ENCODE measurements at places on chromosomes 13 and 19.

DNA sequence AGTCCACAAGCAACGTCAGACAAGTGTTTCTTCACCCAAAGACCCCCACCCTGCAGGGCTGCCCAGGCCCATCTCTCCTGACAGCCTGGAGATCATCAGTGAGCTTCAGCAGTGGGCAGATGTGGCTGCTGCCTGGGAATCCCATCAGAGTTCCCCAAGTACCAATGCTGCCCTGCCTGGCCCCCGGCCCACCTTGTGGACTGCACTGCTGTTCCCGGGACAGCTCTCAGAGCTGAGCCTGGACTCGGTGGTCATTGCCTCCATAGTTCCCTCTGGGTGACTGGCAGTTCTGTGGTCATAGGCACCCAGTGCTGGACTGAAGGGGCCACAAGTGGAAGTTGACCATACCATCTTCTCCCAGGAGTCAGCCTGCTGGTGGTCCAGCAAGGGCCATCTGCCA is 24.5 kb upstream of the ZNF492 start:
- DNase-seq, result no peak

GRCh38 chr13:29498426-29499040 is 97.0 kb downstream of the SLC7A1 start:
- DNase-seq, result no peak

GRCh38 chr19:679418-680286 is 3.5 kb downstream of the FSTL3 start:
- DNase-seq, result peak; percentile 84

DNA sequence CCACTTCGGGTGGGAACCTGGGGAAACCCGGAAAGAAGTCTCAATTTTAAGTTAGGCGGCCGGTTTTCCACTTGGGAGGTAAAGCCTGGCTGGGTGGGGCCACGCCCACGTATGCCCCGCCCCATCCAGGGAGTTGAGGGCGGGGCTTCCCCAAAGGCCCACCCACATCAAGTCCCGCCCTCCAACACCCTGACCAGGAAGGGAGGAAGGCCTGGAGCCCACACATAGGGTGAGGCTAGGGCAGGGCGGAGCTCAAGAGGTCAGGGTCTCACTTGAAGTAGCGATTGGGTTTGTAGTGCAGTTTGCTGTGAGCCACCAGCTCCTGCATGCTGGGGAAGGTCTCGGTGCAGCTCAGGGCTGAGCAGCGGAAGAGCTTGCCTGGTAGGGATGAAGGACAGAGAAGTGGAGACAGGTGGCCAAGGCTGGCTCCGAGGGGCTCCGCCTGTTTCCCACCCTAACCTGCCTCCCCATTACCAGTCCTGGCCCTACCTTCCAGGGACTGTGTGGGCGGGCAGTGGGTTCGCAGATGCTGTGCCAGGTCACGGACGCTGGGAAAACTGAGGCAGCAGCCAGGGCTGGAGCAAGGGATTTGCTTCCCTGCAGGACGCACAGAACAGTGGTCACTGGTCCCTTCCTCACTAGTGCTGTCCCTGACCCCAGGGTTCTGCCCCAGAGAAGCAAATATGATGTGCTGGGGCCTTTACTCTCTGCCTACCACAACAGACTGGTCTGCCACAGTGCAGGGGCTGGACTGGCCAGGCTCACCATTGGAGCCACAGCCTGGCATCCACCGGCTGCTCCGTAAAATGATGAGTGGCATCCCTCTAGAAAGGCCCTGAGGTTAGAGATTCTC is 1.6 kb downstream of the ZNF414 start:
- peak; percentile 31 for DNase-seq

GRCh38 chr19:55605637-55606470 is at the start of gene ZNF865:
Gene ZNF865 (plus strand): TSS chr19:55605647. CDS start chr19:55613619, 7,972 bp downstream.
- DNase-seq, result peak; percentile 84

GRCh38 chr19:39160889-39161672 is 35.5 kb downstream of the PAK4 start:
- peak; percentile 90 for DNase-seq

- no peak for DNase-seq
Measured at GRCh38 chr19:23436318-23436717, 41.0 kb upstream of the ZNF91 start.

DNA sequence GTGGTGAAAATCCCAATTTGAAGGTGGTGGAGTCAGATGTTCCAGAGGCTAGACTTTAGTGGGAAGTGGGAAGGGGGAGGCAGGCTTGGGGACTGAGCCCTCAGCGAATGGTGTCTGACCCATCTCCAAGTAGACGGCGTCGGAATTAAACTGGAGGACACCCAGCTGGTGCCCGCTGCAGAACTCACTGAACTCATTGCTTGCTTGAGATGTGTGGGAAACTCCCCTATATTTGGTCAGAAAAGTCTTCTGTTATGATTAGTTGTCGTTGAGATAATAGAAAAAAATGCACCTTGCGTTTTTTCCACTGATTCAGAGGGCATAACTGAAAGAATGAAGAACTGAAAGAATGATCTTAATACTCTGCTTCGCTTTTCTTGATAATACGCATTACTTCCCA is 871 bp upstream of the ZNF583 start:
- no peak for DNase-seq

DNA sequence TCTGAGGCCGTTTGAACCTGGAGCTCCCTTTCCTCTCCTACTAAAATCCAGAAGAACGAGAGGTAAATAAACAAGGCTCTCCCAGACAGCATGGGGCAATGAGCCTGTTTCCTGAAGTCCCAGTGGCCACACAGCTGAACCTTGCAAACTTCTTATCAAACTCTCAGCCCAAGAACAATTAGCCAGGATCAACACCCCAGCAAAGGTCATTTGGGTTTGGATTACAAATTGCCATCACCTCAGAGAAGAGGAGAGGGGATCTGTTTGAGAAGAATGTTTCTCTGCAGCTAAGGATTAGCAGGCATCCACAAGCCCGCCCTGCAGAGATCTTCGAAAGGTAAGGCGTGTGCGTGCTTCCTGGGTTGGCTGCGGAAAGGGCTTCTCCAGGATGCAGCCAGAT is 201.9 kb upstream of the SOX1 start:
- no peak for DNase-seq

- DNase-seq, result no peak
Measured at GRCh38 chr19:45160870-45161737, at the start of gene NKPD1. Gene NKPD1 (minus strand): TSS chr19:45160982. CDS start chr19:45160150, 832 bp downstream.

DNA sequence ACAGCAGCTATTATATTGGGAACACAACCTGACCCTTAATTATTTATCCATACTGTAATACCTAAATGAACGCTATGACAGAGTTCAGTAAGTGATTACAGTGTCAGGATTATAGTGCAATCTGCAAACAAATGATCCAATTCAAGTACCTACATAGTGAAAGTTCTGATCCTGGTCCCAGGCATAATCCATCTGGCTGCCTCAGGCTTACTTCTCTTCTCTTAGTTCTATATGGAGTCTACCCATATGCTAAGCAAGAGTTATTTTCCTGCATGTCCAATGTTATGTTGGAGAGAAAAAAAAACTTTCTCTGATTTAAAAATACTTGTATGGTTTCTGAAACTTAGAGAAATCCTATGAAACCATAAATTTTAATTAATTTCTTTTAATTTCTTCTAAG is 1487.7 kb upstream of the SLC10A2 start:
- no peak for DNase-seq

DNA sequence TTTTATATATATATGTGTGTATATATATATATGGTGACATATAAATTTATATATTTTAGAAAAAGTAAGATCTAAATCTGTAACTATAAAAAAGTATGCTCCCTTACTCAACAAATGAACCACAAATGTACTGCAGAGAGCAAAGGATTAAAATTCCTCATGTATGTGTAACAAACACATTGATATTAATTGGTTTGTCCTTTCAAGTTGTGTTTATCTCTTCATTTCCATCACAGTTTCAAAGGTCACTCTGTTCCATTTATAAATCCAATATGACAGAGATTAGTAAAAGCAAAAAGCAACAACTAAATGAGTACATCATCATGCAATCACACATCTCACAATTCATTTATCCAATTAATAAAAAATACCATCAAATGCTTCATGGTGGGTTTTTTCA is 247.9 kb downstream of the DACH1 start:
- DNase-seq, result no peak

GRCh38 chr13:29540799-29541198 is 54.7 kb downstream of the SLC7A1 start:
- DNase-seq, result no peak

DNA sequence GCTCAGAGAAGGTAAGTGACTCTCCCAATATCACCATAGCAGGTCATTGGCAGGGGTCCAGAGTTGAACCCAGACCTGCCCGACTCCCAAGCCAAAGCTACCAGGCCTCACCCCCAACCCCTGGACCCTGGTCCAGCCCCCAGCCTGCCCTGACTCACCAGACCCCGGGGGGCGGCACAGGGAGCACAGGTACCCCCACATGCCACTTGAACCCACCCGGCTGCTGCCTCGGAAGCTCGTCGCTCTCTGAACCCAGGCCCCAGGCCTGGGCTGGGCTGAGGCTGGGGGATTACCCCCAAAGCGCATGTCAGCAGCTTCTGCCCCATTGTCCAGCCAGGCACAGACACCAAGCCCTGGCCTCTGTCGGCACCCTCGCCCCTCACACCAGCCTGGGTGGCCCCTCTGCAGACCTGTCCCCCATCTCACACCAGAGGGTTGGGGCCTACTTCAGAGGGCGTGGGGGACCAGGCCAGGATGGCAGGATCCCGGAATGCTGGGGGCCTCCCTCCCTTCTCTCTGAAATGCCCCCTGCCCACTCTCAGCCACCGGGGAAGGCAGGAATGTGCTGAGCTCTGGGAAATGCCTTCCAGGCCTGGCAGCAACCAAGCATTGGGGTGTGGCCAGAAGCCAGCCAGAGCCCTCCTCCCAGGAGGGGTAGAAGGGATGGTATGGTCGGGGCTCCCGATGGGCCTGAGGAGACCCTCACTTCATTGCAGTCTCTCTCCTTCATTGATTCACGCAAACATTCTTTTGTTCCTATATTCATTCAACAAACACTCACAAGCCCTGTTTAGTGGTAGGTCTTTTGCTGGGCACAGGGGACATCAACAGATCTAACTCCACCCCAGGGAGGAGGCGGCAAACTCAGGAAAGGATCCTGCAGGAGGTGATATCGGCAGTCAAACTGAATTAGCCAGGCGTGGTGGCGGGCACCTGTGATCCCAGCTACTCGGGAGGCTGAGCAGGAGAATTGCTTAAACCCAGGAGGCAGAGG is 1.7 kb upstream of the PRX start:
- DNase-seq, result no peak

GRCh38 chr19:16614941-16615340 is 13.1 kb downstream of the MED26 start:
- no peak for DNase-seq

GRCh38 chr13:105641121-105641520 is 894.3 kb downstream of the EFNB2 start:
- DNase-seq, result no peak

- peak; percentile 73 for DNase-seq
Measured at GRCh38 chr19:48487948-48488347, 18.8 kb downstream of the CYTH2 start.

- no peak for DNase-seq
Measured at GRCh38 chr19:3537101-3537437, 1.9 kb upstream of the TEKTIP1 start.

GRCh38 chr13:67117010-67117550 is 113.1 kb downstream of the PCDH9 start:
- DNase-seq, result no peak

DNA sequence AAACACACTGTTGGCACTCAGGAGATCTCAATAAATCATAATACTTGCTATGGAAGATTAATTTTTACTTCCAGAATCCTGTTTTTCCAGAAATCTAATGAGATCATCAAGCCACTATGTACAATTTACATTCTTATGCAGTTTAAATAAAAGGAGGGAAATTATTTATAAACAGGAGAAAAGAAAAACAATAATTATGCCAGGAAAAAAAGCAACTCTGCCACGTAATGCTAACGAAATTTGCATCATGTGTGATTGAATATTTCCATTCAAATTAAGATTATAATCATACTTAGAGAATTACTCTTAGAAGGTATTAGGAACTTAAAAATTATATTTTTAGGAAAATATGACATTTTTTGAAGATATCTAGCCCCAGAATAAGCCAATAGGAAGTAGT is 13.0 kb downstream of the FAM124A start:
- DNase-seq, result no peak

DNA sequence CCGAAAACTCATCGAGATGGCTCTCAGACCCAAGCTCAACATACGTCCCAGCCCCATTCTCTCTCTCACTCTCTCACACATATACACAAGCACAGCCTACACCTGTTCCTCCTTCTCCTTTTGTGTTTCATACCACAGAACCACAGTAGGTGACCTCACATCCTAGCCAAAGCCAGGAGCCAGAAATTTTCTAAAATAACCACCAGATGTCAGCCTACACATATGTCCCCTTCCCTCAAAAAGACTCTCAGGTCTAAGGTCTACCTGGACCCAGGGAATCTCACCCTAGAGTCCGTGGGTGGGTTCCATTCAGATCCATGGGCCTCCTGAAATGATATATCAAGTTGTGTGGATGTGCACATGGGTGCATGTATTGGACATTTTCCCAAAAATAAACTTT is 104.2 kb upstream of the IPO5 start:
- peak; percentile 26 for DNase-seq

- no peak for DNase-seq
Measured at GRCh38 chr13:109817591-109818535, 31.5 kb upstream of the IRS2 start.

GRCh38 chr19:2428756-2429711 is 1.6 kb upstream of the TIMM13 start:
- no peak for DNase-seq

DNA sequence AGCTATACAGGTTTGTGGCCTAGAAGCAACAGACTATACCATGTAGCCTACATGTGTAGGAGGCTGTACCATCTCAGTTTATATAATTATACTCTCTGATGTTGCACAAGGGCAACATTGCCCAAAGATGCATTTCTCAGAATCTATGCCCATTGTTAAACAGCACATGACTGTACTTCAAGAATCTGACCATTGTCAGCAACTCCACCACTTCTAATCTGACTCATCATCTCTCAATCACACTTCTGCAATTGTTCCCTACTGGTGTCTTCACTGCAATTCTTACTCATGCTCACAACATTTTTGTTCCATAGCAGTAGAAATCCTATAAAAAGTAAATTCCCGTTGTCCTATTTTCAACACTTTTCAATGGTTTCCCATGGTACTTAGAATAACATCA is 63.9 kb upstream of the ATXN8OS start:
- no peak for DNase-seq

- no peak for DNase-seq
Measured at GRCh38 chr19:898663-899062, 5.4 kb downstream of the RNU6-9 start.

- DNase-seq, result no peak
Measured at GRCh38 chr19:23772675-23773063, 14.0 kb upstream of the ZNF681 start.

Measured in fibroblast of mammary gland (primary cell).